ENCODE measurements at places on chromosomes 11 and 22. TPM values are rescaled to one million over a fixed set of nuclear protein-coding genes. Genes with fewer than 3 reads are reported as not detected.

- DNase-seq = no peak
Measured at GRCh38 chr11:44029977-44030911, 17.5 kb upstream of the ACCSL start.

Gene FGF3
- not detected for total RNA-seq

Gene KCNA4
- not detected for total RNA-seq

DNA sequence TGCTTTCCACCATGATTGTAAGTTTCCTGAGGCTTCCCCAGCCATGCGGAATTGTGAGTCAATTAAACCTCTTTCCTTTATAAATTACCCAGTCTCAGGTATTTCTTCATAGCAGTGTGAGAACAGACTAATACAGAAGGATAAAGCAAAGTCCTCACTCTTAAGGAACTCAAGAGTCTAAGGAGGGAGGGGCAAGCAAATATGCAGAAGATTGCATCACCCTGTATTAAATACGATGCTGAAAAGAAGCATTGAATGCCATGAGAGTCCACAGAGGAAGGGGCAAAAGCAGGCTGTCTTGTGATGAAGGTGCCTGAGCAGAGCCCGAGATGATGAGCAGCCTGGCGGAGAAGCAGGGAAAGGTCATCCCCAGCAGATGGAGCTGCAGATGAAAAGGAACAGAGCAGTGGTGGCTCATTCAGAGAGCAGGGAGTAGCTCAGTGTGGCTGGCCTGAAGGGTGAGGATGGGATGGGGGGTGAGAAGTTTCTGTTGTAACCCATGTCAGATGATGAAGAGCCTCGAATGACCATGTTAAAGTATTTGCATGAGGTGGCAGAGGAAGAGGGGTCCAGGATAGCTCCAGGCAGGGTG, 6.3 kb upstream of the IZUMO1R start:
- DNase-seq = no peak

DNA sequence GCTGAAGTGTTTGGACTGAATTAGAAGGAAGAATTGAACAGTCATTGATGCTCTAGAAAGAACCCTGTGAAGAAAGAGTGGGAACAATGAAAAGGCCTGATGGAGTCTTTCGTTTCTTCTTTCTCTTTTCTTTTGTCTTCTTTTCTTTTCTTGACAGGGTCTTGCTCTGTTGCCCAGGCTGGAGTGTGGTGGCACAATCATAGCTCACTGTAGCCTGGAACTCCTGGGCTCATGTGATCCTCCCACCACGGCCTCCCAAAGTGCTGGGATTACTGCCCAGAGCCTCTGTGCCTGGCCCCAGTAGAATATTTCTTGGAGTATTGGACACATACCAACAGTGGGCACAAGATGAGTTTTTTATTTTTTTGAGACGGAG, 1.1 kb downstream of the FEN1 start:
- no peak for DNase-seq

Gene ROBO4
- total RNA-seq = not detected

GRCh38 chr22:45263463-45264269, 21.1 kb upstream of the UPK3A start:
- peak; percentile 94 for DNase-seq

Gene PICALM
- total RNA-seq = 231 TPM

Gene SCO2
- total RNA-seq = 14.2 TPM

GRCh38 chr11:109121173-109121932, 300.6 kb upstream of the C11orf87 start:
- no peak for DNase-seq

GRCh38 chr11:44582641-44583352, 17.3 kb downstream of the CD82 start:
- DNase-seq = no peak

GRCh38 chr11:120061761-120062560, 76.0 kb downstream of the TRIM29 start:
- no peak for DNase-seq

GRCh38 chr11:616320-617198, 809 bp upstream of the IRF7 start:
- DNase-seq = no peak

- no peak for DNase-seq
Measured at GRCh38 chr22:42754658-42755057, 34.0 kb upstream of the A4GALT start.

GRCh38 chr22:16810188-16810802, 14.9 kb downstream of the XKR3 start:
- DNase-seq = no peak

GRCh38 chr11:61092280-61092766, 10.0 kb upstream of the CD5 start:
- no peak for DNase-seq

DNA sequence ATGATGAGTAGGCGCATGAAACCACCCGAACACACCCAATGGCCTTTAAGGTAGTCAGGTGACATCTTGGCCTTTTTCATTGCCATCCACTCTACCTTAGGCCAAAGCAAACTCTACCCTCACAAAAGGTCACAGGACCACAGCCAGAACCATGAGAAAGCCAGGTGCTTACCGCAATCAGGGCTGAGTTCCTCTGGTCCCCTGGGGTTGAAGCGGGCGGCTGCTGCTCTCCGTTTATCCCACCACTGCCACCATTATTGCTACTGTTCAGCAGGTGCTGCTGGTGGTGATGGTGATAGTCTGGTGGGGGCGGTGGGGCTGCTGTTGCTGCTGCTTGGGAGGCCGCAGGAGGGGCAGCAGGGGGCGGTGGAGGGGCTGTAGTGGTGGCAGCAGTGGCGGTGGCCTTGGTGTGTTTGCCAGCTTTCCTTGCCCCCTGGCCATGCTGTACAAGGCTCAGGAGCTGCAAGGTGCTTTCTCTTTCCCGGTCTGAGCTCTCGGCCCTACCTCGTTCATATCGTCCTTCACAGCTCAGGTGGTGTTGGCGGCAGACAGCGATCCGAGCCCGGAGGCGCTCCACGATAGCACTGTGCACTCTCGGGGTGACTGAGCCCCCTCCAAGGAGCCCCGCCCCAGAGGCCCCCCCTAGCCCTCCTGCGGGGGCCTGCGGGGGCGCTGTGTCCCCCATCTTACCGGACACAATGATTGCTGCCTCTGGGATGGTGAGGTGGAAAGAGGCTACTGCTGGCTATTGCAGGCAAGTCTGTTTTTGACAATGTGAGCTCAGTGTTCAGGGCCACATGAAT, 1.6 kb downstream of the MAML2 start:
- DNase-seq = peak; percentile 77

GRCh38 chr11:61675826-61676225, 4.4 kb upstream of the DAGLA start:
- no peak for DNase-seq

DNA sequence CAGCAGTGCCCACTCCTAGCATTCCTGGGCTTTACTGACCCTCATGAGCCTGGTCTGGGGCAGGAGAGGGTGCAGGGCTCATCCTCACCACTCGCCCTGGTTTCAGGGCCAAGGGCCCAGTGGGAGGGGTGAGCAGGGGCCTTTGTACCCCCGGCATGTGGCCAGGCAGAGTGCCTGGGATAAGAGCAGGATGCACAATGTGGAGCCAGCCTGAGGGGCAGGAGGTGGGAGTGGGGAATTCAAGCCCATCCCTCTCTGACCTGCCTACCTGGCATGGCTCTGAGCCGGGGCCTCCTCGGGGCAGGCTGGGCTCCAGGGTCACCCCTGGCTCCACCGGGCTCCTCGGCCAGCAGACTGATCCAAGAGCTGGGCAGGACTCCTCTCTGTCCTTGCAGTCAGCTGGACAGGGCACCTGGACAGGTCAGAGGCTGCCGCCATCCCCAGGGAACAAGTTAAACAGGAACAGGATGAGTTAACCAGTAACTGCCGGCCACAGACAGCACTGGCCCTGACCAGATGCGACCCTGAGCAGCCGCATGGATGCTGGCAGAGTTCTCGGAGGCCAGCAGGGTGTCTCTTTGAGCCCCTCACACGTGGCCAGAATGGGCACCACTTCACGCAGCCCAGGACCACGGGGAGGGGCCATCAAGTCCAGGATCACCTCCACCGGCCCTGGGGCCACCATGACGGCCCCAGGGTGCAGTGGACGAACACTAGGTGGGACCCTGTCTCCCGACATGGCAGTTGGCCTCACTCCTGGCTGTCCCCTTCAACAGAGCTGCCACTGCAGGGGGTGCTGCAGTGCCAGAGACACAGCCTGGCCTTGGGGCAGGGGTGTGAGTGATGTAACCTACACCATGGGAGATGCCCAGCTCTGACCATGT, 5.0 kb downstream of the SIGIRR start:
- no peak for DNase-seq

GRCh38 chr11:16790486-16791190, 52.2 kb downstream of the C11orf58 start:
- DNase-seq = no peak

Gene BAIAP2L2
- 0.22 TPM for total RNA-seq

- peak; percentile 68 for DNase-seq
Measured at GRCh38 chr22:35154937-35155387, 89.0 kb downstream of the ISX start.

Gene KRTAP5-10
- not detected for total RNA-seq

- DNase-seq = no peak
Measured at GRCh38 chr22:19567157-19568009, 43.2 kb upstream of the CLDN5 start.
